Naive thymus-derived CD4-positive, alpha-beta T cell (primary cell): ENCODE measurements at places on chromosomes 5 and 9. TPM values are rescaled to one million over a fixed set of nuclear protein-coding genes. Genes with fewer than 3 reads are reported as not detected.

Gene CNOT8
- total RNA-seq = 79.8 and 81.1 TPM in 2 replicates

Gene ZNF782
- 6.2 TPM in 2 replicates for total RNA-seq

Gene SHISAL2B
- total RNA-seq = not detected in 2 replicates

DNA sequence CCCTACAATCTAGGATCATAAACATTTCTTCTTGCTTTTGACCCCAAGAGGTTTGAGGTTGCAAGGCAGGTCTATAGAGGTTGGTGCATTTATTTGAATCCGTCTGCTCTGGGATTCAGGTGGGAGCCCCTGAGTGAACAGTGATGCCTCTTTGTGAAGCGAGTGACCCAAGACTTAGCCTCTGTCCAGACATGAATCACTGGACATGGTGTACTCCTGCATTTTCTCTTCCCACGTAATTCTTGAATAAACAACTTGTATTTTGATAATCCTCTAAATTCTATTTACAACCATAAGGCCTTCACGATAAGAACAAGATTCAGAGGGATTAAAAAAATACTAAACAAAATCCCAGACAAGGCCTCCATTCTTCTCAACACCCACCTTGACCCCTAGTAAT, 67.5 kb upstream of the PLPP6 start:
- DNase-seq = no peak

DNA sequence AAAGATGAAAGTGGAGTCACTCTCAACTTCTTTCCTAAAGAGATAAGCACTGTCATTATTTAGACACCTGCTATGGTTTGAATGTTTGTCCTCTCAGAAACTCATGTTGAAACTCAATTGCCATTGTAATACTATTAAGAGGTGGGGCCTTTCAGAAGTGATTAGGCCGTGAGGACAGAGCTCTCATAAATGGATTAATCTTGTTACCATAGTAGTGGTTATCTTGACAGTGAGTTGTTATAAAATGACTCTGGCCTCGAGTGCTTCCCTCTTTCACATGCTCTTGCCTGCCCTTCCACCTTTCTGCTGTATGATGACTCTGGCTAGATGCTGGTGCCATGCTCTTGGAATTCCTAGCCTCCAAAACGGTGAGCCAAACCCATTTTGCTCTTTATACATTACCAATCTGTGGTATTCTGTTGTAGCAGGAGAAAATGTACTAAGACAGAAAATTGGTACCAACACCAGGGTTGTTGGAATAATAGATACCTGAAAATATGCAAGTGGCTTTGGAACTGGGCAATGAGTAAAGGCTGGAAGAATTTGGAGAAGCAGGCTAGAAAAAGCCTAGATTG, 38.0 kb downstream of the GDA start:
- no peak for DNase-seq

GRCh38 chr5:102767862-102768261, 12.8 kb downstream of the PAM start:
- no peak for DNase-seq

DNA sequence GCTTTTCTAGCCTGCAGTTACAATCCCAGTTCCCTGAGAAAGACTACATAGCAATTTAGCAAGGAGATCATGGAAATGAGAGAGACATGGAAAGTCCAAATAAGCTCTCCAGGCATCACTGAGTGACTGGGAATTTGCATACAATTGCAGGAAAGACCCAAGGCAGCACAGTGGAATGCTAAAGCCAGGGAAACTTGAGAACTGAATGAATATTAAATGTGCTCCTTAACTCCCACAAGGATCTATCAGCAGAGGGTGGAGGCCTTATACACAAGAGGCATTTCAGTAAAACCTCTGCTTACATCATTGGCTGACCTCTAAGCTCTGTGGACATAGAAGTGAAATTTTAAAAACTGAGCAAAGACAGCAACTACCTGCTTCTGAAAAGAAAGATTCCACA, 355.6 kb upstream of the DAB2 start:
- DNase-seq = no peak

DNA sequence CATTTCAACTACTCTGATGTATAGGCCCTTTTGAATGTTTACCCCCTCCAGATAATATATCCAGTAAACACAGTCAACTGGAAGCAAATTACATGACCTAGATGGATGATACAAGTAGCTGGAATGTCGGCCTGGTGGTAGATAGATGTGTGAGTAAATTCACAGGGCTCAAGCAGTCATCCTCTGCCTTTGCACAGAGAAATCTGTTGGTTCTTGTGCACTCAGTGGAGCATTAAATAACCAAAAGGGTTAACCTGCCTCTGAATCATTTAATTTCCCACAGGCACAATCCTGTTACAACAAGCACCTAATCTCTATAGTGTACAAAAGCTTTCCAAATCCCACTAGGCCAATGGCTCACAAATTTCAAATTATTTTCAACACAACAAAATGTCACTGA, 668.3 kb downstream of the DNAH5 start:
- DNase-seq = no peak

DNA sequence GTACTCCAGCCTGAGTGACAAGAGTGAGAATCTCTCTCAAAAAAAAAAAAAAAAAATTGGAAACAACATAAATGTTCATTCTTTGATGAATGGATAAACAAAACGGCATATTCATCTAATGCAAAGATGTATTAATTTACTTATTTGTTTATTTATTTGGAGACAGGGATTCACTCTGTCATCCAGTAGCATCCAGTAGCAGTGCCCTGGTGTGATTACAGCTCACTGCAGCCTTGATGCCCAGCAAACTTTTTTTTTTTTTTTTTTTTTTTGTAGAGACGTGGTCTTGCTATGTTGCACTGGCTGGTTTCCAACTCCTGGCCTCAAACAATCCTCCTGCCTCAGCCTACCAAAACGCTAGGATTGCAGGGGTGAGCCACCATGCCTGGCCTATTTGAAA, 24.4 kb downstream of the OR2V2 start:
- DNase-seq = no peak

DNA sequence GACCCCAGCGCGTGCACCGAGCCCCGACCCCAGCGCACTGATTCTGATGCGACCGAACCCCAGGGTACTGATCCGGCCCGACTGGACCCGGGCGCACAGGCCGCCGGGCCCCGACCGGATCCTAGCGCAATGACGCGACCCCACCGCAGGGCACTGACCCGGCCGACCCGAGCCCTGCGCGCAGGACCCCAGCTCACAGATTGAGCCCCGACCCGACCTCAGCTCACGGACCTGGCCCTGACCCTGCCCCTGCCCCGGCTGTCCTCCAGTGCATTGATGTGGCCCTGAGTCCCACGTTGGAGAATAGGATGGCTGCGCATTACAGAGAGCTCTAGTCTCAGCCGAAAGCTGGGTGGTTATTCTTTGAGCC, 438 bp downstream of the TRIP13 start:
- no peak for DNase-seq
